ENCODE measurements at places on chromosomes 11 and 22.
A peak's percentile ranks its signal among the peaks of the same experiment; 100 is the strongest.

DNA sequence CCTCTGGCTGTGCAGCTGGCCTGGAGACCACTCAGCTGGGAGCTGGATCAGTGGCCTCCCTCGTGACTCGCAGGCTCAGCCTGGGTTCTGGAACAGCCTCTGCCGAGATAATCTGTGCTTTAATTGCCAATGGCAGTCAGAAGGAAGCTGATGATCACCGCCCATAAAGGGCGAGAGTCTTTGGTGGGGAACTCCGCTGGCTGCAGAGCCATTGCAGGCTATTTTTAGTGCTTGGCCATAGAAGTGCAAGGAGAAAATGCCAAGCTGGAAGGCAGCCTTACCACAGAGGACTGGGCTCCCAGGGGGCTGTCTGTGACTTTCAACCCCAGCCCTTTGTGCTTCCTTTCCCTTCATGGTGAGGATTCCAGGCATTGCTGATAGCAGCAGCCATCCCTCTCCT, 62.2 kb upstream of the TENM4 start:
- no peak for DNase-seq

GRCh38 chr22:39556970-39557841, 13.3 kb upstream of the CACNA1I start:
- peak; percentile 39 for DNase-seq

DNA sequence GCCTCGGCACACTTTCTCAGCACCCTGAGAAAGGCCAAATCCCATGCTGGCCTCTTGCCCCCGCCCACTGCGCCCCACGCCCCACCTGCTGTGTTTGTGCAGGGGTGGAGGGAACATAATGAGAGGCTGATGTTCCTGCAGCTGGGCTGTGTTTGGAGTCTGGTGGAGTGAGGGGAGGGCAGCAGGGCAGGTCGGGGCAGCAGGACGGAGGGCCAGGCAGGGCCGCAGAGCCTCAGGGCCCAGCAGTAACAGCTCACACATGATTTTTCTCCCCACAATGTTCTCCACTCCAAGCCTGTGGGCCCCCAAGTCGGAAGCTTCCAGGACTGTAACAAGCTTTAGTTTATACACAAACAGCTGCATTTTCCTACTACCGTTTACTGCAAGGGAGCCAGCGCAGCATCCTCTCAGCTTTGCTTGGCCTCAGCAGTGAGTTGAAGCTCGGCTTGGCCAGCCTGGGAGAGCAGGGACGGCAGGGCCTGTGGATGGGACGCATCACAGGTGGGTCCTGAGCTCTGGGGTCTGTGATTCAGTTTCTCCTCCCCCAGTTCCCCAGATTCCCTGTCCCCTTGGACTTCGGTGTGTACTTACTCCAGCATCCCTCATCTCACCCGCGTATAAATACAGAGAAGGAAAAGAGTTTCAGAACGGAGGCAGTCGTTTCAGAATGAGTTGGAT, 51.0 kb downstream of the RPUSD4 start:
- DNase-seq: no peak

DNA sequence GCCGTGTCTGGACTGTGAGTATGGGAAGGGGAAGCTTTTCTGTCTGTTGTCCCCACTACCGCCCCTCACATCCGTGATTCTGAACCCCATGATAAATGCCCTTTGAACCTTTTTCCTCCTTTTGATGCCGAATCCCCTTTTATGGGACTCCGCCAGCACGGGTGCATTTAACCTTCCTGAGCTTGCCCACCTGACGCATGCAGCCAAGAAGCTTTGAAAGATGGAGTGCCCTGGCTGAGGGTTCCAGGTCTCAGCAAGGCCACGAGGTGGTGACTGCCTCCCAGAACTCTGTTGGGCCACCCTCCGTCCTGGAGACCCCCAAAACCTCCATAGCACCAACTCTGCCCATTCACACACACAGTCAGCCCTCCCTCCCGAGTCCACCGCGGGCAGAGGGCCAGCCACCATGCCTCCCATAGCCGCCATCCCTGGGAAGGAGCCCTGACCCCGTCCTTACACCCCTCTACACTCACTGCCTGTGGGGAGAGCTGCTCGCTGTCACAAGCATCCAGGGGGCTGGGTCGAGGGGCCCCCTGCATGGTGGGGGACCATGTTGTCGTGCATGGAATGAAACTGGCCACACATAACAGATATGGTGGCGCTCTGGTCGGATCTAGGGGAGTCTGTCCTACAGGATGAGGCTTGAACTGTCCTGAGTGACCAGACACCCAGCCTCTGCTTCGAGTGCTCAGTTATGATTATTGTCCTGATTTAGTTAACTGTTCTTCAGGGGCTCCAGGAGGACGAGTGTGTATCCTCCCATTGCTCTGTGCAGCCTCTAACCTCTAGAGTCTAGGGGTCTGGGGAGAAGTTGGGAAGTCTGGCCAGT, 822 bp upstream of the COMT start:
- DNase-seq: no peak

GRCh38 chr22:48047722-48048500, 1285.5 kb downstream of the TBC1D22A start:
- no peak for DNase-seq

GRCh38 chr11:47243454-47243853, 5.2 kb downstream of the ACP2 start:
- no peak for DNase-seq

DNA sequence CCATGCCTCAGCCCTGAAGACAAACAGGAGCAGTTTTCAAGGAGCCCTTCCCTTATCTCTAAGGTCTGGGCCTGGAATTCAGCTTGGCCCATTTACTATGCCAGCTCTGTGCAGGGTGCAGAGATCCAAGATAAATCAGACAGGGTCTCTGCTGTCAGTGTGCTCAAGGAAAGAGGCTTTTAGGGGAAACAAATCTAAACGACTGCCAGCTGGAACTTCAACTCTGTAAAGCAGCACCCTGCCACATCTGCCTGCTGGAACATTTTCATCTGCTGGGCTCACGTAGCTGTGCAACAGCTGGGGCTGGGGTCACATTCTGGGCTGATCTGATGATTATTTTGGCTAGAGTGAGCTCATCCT, 19.8 kb upstream of the EHF start:
- no peak for DNase-seq
